NAMALWA (cell line): ENCODE measurements at places on chromosomes 6 and 20.

DNA sequence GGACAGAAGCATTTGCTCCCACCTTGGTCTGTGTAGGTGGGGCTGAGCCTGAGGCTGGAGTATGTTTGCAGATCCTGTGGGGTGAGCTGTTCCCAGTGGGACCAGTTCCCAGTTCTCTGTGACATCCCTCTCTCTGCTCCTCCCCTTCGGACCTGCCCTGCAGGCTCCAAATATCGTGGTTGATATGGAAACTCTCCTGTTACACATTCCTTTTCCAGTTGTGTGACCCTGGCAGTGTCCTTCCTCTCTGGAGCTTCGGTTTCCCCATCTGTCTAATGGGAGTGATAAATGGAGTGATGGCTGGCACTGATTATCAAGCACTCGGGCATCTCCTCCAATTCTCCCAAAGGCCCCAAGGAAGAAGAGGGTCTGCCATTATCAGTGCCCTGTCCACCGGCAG lies 15.7 kb upstream of the TGM2 start:
- DNase-seq = no peak

GRCh38 chr6:45835721-45836437 lies 179.8 kb downstream of the CLIC5 start:
- no peak for DNase-seq

DNA sequence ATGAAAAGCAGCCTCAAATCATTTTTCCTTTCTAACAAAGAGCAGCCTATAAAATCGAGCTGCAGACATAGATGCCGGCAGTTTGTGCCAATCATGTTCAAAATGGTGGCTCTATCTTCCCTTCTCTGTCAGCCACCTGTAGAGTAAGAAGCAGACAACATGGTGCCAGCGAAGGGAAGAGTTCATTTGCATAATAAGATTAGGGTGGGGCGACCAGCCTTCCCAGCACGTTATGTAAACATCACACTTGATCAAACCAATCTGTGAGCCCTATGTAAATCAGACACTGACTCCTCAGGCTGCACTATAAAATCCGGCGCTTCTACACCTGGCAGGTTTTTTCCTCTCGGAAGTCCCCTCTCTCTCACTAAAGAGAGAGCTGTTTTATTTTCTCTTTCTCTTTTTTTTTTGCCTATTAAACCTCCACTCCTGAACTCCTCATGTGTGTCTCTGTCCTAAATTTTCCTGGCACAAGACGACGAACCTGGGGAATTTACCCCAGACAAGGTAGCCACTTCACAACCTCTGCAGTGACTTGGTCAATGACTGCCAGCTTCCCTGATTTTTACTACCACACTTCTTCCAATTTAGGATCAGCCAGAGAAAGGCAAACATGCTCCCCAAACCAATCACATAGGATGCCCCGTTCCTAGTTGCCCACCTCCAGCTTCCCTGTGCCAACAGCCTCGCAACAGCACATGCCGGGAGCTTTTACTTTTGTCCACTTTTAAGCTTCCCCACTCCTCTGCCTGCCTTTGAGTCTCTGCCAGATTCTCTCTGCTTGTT lies 12.9 kb downstream of the TPMT start:
- no peak for DNase-seq

GRCh38 chr6:26120807-26121140 lies 33.5 kb downstream of the HFE start:
- DNase-seq = no peak
